NAMALWA (cell line): ENCODE measurements at places on chromosomes 12 and 14.

GRCh38 chr12:67472539-67472938 is 176.0 kb upstream of the DYRK2 start:
- no peak for DNase-seq

GRCh38 chr14:89848165-89848564 is 106.4 kb downstream of the EFCAB11 start:
- DNase-seq, result no peak

- no peak for DNase-seq
Measured at GRCh38 chr12:57431654-57432188, 878 bp upstream of the R3HDM2 start.

DNA sequence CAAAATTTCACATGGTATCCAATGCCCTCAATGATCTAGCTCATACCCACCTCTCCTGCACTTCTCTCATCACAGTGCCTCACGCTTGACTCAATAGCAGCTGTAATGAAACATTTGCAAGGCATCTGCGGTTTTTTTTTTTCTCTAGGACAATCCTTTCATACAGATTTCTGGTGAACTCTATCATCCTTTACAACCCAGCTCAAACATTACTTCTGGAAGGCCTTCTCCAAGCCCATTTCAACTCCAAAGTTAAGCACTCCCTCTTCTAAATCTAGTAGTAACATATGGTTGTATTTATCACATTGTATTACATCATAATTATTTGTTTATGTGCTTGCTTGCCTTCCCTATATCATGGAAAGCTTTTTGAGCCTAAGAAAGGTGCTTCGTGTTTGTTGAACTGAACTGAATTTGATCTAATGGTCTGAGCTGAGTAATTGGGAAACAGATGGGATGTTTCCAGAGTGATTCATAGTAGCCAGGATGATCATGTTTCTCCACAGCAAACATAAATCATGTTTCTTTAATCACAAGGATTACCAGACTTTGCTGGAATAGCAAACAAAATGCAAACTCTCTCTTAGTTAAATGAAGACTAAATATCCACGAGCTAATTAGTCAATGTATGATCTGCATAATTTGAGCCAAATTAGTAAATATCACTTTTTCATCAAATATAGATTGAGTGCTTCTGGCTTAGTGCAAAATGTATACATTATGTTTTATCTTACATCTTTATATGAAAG is 14.3 kb downstream of the CFL2 start:
- DNase-seq, result no peak

DNA sequence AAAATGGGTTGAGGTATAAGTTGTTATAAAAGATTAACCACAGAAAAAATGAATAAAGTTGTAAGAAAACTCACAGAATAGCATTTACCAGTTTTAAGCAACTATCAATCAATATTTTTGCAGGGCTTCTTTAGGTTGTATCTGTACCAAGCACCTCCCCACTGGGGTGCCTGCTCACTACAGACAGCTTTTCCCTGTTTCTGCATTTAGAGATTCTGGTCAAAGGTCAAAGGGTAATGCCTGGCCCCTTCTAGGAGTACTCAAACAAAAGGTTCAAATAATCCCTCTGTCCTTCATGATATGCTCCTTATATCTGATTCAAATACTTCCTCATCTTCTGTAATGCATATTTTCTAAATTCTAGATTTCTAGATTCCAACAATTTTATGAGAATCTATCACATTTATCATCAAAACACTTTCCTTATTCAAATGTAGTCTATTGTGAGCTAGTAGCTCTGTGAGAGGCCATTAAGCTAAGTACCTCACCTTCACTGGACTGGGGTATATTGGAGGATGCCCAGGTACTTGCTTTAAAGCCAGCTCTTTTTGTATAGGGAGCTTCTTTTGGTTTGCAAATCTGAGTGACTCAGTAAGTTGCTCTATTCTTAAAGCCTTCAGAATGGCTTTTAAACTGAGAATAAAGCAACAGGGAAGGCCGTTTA is 120.7 kb upstream of the PTPRB start:
- no peak for DNase-seq

DNA sequence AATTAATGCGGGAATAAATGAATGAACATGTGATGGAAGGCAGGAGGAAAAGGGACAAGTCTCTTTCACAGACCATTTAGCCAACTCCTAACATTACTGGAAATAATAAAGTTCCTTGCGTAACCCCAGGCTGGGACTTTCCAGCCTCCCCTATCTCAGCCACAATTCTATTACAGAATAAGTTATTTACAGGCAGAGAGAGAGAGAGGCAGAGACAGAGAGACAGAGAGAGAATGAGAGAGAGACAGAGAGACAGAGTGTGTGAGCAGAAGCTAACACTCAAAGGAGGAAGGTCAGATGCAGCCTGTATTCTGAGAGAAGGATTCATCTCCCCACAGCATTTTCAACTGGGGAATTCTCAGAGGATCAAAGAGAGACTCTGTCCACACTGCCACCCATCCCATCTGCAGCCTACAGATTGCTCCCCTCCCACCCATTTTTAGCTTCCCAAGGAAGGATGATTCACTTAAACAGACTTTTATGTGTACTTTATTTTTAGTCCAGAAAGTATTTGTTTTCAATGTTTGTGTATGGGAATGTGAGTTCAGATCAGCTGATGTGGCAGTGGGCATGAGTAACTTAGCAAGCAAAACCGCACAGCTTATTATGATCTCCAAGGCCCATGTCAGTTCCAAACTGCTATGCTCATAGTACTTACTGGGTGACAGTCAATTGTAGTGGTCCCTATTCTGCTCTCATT is 165.7 kb downstream of the CAND1 start:
- no peak for DNase-seq

DNA sequence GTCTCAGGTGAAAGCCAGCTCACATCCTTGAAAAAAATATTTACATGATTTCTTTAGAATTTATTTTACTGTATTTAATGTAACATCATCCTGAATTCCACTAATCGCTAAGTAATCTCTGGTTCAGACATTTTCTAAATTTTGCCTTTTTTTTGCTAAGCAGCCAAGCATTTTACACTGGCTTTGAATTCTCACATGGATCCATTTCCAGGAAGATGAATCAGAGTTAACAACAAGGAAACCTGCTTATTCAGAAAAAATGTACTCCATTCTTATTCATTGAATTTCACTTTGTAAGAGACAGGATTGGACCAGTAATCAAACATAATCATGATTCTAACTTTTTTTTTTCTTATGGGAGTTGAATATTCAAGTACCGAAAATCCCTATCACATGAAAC is 1785.1 kb upstream of the FLRT2 start:
- DNase-seq, result no peak

GRCh38 chr14:99274346-99275221 is 2.6 kb upstream of the BCL11B start:
- no peak for DNase-seq

- DNase-seq, result no peak
Measured at GRCh38 chr12:49793620-49794019, 34.6 kb downstream of the NCKAP5L start.
